Activated naive CD4-positive, alpha-beta T cell (primary cell): ENCODE measurements at places on chromosomes 1 and 21.

DNA sequence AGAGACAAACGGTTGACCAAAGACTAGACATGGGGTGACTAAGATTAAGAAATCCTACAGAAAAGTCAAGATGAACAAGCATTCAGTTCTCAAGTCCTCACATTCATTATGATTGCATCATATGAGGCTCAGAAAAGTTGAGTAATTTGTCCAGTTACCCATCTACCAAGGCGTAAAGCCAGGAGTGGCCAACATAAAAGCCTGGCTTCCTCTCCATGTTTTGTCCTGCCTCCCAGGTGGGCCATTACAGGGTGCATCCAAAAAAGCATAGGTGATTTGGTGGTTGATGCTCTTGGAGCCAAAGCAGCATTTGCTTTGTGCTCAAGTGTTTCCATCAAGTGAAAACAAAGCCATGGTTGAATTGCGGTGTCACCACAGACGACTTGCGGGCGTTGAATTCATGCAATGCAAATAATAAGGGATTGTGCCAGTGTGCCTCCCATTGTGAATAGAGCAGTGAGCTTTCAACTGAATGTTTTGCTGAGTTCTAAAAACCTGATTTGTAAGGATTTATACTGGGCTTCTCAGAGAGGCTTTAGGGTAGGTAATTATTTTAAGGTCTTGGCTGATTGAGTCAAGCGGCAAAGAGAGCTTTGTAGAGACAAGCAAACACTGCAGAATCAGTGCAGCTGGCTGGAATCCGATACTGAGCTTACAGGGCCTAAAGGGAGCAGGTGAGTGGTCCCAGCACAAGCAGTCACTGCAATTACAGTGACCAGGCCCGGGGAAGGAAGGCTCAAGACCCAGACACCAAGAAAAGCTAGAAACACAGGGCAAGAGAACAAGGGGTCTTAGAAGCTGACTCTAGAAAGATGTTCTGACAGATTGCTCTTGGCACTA is 54.1 kb downstream of the KCNJ15 start:
- no peak for DNase-seq

GRCh38 chr1:234718496-234719453 is 108.8 kb upstream of the IRF2BP2 start:
- no peak for DNase-seq

- DNase-seq: no peak
Observed at GRCh38 chr1:245258271-245258920, 103.6 kb downstream of the KIF26B start.

GRCh38 chr1:149844101-149844500 is 55.3 kb upstream of the BOLA1 start:
- no peak for DNase-seq

GRCh38 chr1:245742896-245743295 is 588.1 kb downstream of the KIF26B start:
- no peak for DNase-seq

GRCh38 chr1:33560680-33561079 is 88.2 kb downstream of the ZSCAN20 start:
- no peak for DNase-seq

DNA sequence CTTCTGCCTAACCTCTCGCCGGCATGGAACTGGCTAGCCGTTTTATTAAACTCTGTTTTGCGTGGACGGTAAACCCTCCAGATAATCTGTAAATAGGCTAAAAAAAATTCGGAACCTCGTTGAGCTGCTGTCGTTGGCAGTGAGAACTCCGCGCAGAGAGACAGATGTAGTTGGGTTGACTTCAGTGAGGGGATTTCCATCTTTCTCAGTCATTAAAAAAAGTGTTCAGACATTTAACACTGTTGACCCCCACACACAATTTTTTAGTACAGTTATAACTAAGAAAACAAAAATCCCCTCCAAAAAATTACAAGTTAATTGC is 464 bp downstream of the PARK7 start:
- DNase-seq: no peak
